Osteocyte (in vitro differentiated cells): ENCODE measurements at places on chromosomes 7 and 10. TPM values are rescaled to one million over a fixed set of nuclear protein-coding genes. Genes with fewer than 3 reads are reported as not detected.

DNA sequence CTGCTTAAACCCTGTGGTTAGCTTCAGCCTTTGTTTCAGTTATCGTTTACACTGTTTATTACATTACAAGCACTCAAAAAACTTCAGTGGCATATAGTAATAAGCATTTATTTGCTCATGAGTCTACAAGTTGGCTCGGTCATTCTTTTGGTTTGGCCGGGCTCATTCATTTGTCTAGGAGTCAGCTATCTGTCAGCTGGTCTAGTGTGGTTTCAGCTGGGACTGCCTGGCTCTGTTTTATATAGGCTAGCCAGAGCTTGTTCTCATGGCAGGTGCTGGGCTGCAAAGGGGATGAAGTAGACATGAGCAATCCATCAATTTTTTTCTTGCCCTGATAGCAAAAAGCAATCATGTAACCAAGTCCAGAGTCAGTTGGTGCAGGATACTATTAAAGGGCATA lies 103.6 kb downstream of the MKLN1 start:
- H3K36me3 ChIP-seq: peaks cover 38% of the 10 kb centered on the region
- H3K4me3 ChIP-seq: no peak overlapping the region
- DNase-seq: no peak
- H3K27ac ChIP-seq: no peak overlapping the region
- no peaks in the 10 kb centered on the region for H3K27me3 ChIP-seq

GNGT1 gene
- total RNA-seq: not detected in 2 replicates

KEL gene
- 0.50 and 1.5 TPM in 2 replicates for total RNA-seq

- no peak overlapping the region for H3K4me3 ChIP-seq
- no peak overlapping the region for H3K27ac ChIP-seq
- H3K27me3 ChIP-seq: peaks cover 23% of the 10 kb centered on the region
- no peaks in the 10 kb centered on the region for H3K36me3 ChIP-seq
- no peaks in the 10 kb centered on the region for H3K4me1 ChIP-seq
Measured at GRCh38 chr10:1159131-1160061, 103.2 kb downstream of the WDR37 start.

- H3K27me3 ChIP-seq: peaks cover 6% of the 10 kb centered on the region
- peak overlapping the region; percentile 41 for H3K27ac ChIP-seq
- peaks cover 20% of the 10 kb centered on the region for H3K4me1 ChIP-seq
- peaks cover 9% of the 10 kb centered on the region for H3K36me3 ChIP-seq
Measured at GRCh38 chr7:44378744-44379143, 53.4 kb upstream of the CAMK2B start.

TMEM213 gene
- total RNA-seq: not detected in 2 replicates

DNA sequence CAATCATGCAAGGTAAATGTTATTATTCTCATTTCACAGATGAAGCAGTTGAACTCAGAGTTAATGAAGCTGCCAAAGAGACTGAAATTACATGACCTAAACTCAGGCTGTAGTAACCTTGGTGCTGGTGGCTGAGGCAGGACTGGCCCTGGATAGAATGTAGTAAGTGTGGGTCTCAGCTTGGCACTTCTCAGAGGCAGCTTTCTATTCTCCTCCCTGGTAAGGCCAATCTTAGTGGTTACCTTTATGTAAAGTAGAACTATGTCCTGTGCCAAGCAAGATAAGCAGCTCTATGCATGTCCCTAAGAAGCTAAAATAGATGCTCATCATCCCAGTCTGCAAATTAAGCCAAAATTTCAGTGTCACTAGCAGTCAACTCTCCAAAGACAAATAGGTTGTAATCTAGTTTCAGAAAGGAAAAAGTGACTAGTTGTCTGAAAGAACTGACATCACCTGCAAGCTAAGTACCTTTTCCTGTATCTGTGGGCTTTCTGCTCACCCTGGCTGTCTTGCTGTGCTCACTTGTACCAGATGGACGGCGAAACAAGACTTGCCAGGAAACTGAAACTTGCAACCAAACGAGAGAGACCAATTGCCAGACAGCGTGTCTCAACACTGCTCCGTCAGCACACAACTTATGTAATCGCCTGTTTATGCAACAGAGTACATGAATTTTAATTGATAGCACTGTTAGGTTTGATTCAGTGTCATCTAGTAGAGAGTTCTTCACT lies 43.7 kb downstream of the CH25H start:
- no peak overlapping the region for H3K4me3 ChIP-seq
- no peaks in the 10 kb centered on the region for H3K36me3 ChIP-seq
- H3K27me3 ChIP-seq: peaks cover 60% of the 10 kb centered on the region
- H3K4me1 ChIP-seq: no peaks in the 10 kb centered on the region

DNA sequence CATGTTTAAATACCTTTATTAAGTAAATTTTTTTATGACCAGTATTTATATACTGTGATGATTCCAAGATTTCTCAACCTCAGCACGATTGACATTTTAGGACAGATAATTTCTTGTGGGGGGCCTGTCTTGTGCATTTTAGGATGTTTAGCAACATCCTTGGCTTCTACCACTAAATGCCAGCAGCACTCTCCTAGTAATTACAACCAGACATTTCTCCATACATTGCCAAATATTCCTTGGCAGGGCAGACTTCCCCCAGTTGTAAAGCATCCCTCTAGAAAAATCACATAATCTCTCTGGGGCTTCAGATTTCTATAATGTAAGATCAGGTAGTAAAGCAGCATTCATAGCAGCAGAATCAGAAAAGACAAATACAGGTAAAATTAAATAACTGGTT lies 7.8 kb upstream of the LIPM start:
- H3K27me3 ChIP-seq: peaks cover 5% of the 10 kb centered on the region
- H3K27ac ChIP-seq: no peak overlapping the region
- no peak for DNase-seq
- H3K36me3 ChIP-seq: no peaks in the 10 kb centered on the region
- peaks cover 10% of the 10 kb centered on the region for H3K4me1 ChIP-seq

- H3K27me3 ChIP-seq: no peaks in the 10 kb centered on the region
- no peak overlapping the region for H3K27ac ChIP-seq
- no peaks in the 10 kb centered on the region for H3K4me1 ChIP-seq
- no peak for DNase-seq
Measured at GRCh38 chr7:2040893-2041270, 191.9 kb downstream of the MAD1L1 start.

- no peak overlapping the region for H3K4me3 ChIP-seq
- H3K36me3 ChIP-seq: no peaks in the 10 kb centered on the region
- H3K27me3 ChIP-seq: no peaks in the 10 kb centered on the region
- no peak for DNase-seq
- no peaks in the 10 kb centered on the region for H3K4me1 ChIP-seq
- H3K27ac ChIP-seq: no peak overlapping the region
Measured at GRCh38 chr7:67821116-67821515, 824.5 kb downstream of the TYW1 start.

DNA sequence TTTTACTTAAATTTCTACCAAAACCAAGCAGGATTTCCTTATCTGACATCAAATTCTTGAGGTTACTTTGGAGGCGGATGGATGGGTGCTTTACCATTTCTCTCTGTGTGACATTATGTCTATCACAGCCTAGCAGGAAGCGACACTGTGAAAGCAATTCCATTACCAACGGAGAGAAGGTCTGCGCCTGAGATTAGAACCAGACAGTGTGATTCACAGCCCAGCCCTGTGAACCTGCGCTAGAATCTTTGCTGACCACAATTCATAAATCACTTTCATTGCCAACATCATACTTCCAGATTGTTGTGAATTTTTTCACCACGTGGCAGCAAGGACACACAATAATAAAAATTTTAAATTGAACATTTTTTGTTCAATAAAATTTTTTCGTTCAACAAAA lies 126.5 kb downstream of the CUBN start:
- H3K27me3 ChIP-seq: no peaks in the 10 kb centered on the region
- no peaks in the 10 kb centered on the region for H3K36me3 ChIP-seq
- no peak overlapping the region for H3K4me3 ChIP-seq
- peaks cover 56% of the 10 kb centered on the region for H3K4me1 ChIP-seq
- H3K27ac ChIP-seq: peak overlapping the region; percentile 99

- H3K27ac ChIP-seq: no peak overlapping the region
- no peaks in the 10 kb centered on the region for H3K27me3 ChIP-seq
- H3K4me3 ChIP-seq: no peak overlapping the region
Measured at GRCh38 chr10:83582407-83583095, 556.8 kb upstream of the GHITM start.

GJD4 gene
- total RNA-seq: not detected in 2 replicates

DNA sequence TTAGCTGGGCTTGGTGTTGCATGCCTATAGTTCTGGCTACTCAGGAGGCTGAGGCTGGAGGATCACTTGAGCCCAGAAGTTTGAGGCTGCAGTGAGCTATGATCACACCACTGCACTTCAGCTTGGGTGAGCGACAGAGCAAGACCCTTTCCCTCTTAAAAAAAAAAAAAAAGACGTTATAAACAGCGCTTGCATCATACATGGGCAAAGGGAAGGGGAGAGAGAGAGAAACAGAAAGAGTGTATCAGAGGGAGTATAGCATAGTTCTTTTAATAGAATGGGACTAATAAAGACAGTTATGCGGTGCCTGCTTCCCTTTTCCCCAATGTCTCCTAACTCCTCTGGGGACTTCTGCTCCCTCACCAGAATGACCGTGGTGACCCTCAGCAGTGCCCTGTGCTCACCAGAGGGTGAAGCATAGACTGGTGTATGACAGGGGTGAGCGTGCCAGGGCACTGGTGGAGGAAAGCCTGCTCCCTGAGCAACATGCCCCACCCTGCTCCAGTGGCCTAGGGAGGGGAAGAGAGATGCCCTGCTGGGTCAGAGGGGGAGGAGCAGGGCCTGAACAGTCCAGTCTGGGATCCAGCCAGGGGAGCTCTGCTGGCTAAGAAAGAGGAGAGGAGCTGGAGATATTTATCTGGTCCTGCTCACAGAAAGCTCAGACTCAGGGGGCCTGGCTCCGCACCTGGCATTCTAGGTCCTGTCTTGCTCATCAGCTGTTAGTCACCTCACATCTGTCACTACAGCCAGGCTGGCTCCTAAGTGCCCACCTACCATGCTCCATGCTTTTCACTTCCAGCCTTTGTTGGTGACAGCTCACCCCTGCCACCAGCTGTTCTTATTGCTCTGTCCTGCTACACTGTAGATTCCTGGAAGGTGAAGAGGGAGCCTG lies 2.2 kb downstream of the PDZD7 start:
- no peaks in the 10 kb centered on the region for H3K27me3 ChIP-seq
- H3K4me3 ChIP-seq: no peak overlapping the region
- no peaks in the 10 kb centered on the region for H3K36me3 ChIP-seq

TMEM225B gene
- 1.1 and 1.6 TPM in 2 replicates for total RNA-seq

CCL24 gene
- not detected in 2 replicates for total RNA-seq

CEP55 gene
- 8.6 and 9.5 TPM in 2 replicates for total RNA-seq

DNA sequence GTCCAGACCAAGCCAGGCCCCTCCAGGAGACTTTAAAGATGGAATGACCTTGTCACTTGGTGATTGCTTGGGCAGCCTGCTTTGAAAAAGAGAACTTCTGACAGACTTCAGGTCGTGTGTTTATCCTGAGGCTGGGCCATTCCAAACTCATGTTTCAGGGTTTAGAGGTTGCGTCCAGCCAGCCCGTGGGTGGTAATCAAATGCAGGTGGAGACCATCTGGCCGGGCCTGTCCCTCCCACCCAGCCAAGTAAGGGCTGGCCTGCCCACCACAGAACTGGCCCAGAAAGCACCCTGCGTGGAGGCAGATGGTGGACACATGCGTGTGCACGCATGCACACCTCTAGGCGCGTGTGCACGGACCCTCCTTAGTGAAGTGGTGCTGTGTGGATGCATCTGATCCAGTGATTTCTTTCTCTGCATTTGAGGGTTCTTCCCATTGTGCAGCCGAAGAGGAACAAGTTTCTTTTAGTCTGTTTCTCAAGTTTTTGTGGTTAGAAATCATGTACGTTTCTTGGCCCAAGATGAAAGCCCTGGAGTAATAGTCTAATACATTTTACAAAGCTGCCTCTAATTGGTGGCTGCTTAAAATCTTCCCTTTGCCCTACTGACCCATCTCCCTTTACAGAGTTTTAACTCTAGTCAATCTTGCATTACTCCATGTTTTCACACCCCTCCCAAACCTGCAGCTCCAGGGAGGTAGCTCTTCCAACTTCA lies 43.0 kb downstream of the SUFU start:
- no peak for DNase-seq
- no peak overlapping the region for H3K4me3 ChIP-seq
- peaks cover 7% of the 10 kb centered on the region for H3K4me1 ChIP-seq
- no peak overlapping the region for H3K27ac ChIP-seq

- peaks cover 42% of the 10 kb centered on the region for H3K27me3 ChIP-seq
- H3K36me3 ChIP-seq: no peaks in the 10 kb centered on the region
- H3K4me1 ChIP-seq: no peaks in the 10 kb centered on the region
- H3K4me3 ChIP-seq: no peak overlapping the region
- no peak for DNase-seq
Measured at GRCh38 chr10:6014241-6014761, 37.0 kb upstream of the IL15RA start.

MKRN1 gene
- total RNA-seq: 97.8 and 111 TPM in 2 replicates

TUBAL3 gene
- total RNA-seq: not detected in 2 replicates

DNA sequence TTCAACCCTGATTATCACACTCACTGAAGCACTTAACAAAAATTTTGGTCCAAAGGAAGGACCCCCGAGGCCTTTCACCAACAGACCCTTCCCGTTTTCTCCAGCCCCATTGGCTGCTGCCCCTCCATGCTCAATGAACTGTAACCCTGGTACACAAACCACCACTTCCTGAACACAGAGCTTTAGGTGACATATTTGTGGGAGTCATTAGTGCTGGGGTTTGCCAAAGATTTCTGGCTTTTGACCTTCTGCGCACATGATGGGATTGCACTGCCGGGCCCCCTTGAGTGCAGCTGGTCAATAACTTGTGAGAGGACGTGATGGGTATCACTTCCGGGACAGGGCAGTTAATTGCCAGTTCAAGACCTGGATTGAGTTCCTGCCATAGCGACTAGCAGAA lies 9.0 kb upstream of the CAMK1D start:
- no peak for DNase-seq
- H3K4me3 ChIP-seq: no peak overlapping the region
- peaks cover 4% of the 10 kb centered on the region for H3K36me3 ChIP-seq
- no peak overlapping the region for H3K27ac ChIP-seq
- H3K4me1 ChIP-seq: peaks cover 20% of the 10 kb centered on the region

PLAU gene
- 112 and 118 TPM in 2 replicates for total RNA-seq

DNA sequence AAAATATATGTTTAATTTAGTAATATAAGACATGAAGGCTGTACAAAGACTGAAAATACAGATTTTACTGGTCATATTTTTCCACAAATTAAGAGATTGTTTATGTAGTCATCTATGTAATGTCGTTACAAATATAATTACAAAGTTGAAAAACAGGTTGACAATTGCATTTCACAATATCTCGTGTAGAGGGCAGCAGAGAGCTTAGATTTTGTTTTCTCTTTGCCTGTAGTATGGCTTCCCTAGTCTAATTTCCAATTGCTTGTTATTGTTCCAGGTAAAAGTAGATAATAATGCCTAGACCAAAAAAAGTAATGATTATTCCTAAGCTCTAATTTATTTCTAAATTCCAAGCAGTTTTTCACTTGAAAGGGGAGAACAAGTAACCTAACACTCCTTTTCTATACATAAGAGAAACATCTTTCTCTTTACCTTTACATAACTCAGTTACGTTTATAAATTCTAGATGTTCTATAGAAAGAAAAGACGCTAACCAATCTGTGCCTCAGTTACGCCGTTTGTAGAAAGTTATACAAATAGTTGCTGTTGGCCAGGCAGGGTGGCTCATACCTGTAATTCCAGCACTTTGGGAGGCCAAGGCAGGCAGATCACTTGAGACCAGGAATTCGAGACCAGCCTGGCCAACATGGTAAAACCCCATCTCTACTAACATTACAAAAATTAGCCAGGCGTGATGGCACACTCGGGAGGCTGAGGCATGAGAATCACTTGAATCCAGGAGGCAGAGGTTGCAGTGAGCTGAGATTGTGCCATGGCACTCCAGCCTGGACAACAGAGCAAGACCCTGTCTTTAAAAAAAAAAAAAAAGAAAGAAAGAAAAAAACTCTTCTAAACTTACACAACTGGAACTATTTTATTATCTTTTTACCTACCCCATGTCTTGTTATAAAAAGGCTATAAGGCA lies 30.0 kb downstream of the NET1 start:
- H3K36me3 ChIP-seq: no peaks in the 10 kb centered on the region
- peaks cover 14% of the 10 kb centered on the region for H3K4me1 ChIP-seq
- no peak for DNase-seq
- H3K4me3 ChIP-seq: no peak overlapping the region
